ENCODE measurements at places on chromosomes 2 and 18.

DNA sequence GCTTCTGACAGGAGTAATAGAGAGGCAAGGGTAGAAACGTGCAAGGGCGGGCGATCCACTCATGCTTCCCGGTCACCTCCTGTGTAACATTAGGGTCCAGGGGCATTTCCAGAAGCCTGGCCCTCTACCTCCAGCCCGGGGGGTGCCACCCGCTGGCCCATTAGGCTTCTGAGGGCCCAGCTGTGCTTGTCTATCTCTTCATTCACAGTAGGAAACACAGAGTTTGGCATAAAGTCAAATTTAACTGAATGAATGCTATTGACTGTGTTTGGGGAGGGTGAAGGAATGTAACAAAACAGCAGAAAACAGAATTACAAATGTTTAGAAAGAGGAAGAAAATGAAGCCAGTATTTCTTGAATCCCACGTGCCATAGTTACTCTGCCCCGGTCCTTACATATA, 112.4 kb upstream of the SLC66A3 start:
- DNase-seq, result no peak

GRCh38 chr2:5539282-5540165, 152.7 kb upstream of the SOX11 start:
- DNase-seq, result no peak

DNA sequence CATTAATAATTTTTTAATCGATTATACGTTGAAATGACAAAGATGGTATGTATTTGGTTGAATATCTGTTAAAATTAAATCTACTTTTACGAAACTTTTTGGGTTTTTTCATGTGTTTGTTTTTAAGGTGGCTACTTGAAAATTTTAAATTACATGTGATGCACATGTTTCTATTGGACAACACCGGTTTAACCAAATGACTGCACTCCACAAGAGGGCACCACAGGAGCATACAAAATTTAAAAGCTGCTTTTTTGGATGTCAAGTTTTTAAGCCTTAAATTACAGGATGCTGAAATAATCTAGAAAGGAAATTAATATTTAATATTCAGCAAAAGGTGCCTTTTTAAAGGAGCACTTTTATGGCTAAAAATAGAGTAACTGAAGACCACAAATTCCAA, 98.7 kb downstream of the ACVR1 start:
- no peak for DNase-seq

- no peak for DNase-seq
These were observed 309.7 kb downstream of the XIRP2 start for GRCh38 chr2:167198009-167198408.

- DNase-seq, result no peak
These were observed 13.3 kb downstream of the NTSR2 start for GRCh38 chr2:11656671-11657101.

- DNase-seq, result no peak
These were observed 140.5 kb upstream of the GYPC start for GRCh38 chr2:126515471-126515870.

- no peak for DNase-seq
These were observed 139.8 kb downstream of the RPIA start for GRCh38 chr2:88831071-88831791.

GRCh38 chr2:37263839-37264238, 32.4 kb downstream of the NDUFAF7 start:
- no peak for DNase-seq

- DNase-seq, result no peak
These were observed 48.0 kb upstream of the LPIN2 start for GRCh38 chr18:3060667-3061580.

- no peak for DNase-seq
These were observed 121.3 kb downstream of the FMNL2 start for GRCh38 chr2:152456262-152456661.

DNA sequence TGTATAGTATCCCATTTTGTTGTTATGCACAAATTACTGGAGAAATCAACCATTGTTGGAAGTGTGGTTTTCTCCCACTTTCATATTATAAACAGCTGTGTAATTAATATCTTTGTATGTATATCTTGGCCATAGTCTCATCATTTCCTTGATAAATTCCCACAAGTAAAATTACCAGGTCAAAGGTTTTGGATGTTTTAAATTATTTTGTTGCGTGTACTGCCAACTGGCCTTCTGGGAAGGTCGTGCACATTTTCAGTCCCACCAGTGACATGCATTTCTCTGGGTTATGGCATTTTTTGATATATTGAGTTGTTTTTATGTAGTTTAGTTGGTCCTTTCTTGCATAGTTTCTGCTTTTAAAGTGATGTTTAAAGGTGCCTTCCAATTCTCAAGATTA, 41.5 kb downstream of the TSHZ1 start:
- DNase-seq, result no peak

GRCh38 chr2:27313882-27314645, 5.8 kb upstream of the UCN start:
- DNase-seq, result no peak

DNA sequence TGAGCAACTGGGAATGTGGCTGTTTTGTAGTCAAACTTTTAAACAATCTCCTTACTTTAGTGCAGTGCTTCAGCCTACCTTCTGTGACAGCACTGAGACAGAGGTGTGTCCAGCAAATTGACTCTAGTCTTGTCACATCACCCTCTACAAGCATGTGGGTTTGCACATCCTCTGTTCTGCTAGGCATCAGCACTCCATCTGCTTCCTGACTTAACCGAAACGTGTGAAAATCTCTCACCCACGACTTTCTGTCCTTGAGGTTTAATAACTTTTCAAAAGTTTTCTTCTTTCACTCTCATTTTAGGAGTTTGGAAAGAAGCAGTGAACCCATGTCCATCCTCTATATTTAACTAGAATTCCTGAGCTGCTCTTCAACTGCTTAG, 42.6 kb downstream of the TTR start:
- DNase-seq, result no peak

- DNase-seq, result no peak
These were observed 209.4 kb upstream of the CXCR4 start for GRCh38 chr2:136327162-136327852.

DNA sequence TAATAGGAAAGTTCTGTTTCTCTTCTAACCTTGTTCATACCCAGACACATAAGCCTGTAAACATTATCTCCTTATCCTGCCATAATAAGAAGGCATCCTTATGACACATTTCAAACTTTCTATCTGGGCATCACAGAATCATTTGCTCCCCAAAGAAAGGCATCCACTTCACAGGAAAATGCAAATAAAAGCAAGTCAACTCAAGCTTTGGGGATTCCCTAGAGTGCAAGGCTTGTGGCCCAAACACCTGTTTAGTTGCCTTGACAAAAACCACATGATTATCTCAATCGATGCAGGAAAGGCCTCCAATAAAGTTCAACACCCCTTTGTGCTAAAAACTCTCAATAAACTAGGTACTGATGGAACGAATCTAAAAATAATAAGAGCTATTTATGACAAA, 195.7 kb upstream of the GALNT5 start:
- DNase-seq, result no peak

GRCh38 chr18:49563701-49564517, 2.1 kb downstream of the LIPG start:
- no peak for DNase-seq

- peak; percentile 56 for DNase-seq
These were observed 185.7 kb upstream of the ZEB2 start for GRCh38 chr2:144705328-144706245.

DNA sequence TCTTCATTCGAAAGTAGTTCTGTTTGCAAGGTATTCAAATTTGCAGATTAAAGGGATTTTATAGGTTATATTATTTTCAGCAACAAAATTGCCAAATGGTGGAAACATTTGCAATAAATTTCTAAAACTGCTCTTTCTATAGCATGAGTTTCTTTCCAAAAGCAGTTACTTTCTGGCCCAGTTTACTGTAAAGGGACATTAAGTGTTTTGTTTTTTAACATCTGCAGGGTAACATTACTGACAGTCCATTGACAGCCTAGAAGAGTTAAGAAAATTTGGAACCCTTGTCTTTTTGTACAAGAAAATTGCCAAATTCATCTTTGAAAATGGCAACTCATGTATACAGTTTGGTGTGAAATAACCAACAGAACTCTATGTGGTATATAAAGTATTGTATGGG, 375.1 kb downstream of the SETBP1 start:
- DNase-seq, result no peak

DNA sequence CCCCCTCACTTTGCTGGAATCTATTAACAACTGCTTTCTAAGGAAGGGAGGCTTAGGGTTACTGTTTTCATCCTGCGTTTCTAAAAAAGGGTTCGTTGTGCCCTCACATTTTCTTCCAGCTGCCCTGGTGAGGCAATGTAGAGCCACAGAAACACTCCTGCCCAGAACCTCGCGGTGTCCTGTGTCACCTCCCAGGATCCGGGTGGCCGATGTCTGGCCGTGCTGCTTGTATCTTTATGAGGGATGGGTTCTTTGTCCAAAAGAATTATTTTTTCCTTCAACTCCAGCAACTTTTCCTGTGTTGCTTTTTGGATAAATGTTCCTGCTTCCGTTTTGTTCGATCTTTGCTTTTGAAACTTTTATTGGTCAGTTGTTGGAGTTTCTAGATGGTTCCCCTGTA, 291.8 kb upstream of the HS6ST1 start:
- DNase-seq, result no peak

DNA sequence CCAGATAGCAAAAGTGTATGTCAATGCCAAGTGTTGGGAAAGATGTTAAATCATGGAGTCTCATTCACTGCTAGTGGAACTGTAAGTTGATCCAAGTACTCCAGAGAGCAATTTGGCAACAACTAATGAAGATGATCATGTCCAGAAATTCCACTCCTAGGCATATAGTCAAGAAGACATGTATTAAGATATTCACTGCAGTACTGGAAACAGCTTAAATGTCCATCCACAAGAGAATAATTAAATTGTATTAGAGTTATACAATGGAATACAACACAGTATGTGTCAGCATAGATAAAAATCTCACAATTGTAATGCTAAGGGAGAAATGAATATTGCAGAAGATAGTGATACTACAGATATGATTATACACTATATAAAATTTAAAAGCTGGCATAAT, 15.2 kb upstream of the LBH start:
- peak; percentile 62 for DNase-seq

DNA sequence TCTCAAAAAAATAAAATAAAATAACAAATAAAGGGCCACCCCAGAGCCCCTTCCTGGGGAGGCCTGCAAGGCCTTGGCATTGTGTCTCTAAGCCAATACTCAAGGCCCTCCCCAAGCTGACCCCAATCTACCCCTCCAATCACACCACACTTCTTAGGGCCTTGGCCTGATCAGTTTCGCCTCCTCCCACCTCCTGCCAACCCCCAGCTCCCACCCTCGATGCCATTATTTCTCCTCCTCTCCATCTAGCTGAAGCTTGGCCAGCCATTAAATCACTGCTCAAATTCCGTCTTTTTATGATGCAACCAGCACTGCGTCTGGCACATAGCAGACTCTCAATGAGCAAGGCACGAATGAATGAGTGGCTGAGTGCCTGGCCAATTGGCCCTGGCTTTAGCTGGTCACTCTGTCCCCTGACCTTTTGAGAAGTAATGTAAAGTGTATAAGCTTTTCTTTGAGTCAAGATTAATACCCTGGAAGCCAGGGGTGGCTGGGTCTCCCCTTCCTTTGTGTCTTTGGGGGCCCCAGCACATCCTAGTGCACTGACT, 55.9 kb downstream of the SMAD7 start:
- no peak for DNase-seq

GRCh38 chr18:79587779-79588635, 91.6 kb upstream of the CTDP1 start:
- DNase-seq, result no peak

GRCh38 chr2:169693360-169693759, 845 bp downstream of the CFAP210 start:
- no peak for DNase-seq

GRCh38 chr2:42102024-42102590, 54.3 kb downstream of the PKDCC start:
- DNase-seq, result no peak

GRCh38 chr2:240585101-240585500, 1.4 kb upstream of the CAPN10 start:
- DNase-seq, result no peak

DNA sequence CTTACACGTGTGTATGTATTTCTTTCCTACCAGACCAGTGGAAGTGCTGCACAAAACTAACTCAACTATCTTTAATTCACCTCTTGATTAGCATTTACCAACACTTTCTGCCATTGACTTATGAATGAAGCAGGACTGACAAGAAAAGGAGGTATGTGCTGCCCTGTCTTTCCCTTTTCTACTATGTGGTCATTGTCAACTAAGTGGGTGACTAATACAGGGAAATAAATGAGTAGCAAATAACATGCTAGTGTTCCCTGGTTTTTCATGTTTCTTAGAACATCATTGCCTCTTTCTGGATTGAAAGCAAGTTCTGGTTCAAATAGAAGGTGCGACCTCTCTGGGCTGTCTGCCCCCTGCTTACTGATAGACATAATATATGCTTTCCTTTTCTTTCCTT, 58.0 kb downstream of the LINC00305 start:
- DNase-seq, result no peak

DNA sequence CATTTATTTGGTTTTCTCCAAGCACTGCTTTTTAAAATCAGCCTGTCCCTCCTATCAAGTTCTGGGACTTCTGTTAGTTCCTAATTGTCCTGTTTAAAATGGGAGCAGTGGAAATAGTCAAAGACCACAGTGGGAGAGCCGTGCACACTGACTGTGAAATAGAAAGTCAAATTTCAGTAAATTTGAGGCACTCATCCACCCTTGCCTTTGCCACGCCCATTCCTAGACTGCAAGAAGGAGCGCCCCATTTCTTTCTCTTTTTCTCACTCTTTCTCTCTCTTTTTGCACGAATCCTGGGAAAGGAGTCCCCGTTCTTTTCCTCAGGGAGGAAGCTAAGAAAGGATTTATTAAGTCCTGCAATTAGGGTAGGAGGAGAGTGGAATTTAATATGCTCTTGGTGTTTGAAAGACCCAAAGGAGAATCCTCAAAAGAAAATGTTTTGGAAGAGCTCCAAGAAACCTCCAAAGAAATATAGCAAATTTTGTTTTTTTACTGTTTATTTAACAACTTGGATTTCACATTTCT, 7.5 kb downstream of the COL6A3 start:
- DNase-seq, result no peak

- DNase-seq, result no peak
These were observed 138.5 kb upstream of the ITGA4 start for GRCh38 chr2:181318504-181319280.

GRCh38 chr2:128594953-128595677, 276.4 kb upstream of the HS6ST1 start:
- DNase-seq, result no peak

DNA sequence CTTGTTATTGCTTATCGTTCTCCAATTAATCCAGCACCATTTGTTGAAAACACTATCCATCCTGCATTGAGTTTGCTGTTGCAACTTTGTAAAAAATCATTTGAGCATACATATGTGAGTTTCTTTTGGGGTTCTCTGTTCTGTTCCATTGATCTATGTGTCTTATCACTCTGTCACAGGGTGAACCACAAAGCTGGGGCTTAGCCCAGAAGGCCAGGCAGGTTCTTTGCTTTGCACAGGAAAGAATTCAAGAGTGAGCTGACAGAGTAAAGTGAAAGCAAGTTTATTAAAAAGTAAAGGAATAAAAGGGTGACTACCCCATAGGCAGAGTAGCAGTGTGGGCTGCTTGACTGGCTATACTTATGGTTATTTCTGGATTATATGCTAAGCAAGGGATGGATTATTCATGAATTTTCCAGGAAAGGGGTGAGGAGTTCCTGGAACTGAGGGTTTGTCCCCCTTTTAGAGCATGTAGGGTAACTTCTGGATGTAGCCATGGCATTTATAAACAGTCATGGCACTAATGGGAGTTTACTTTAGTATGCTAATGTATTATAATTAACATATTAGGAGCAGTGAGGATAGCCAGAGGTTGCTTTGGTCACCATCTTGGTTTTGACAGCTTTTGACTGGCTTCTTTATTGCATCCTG, 46.8 kb downstream of the RNF138 start:
- no peak for DNase-seq

GRCh38 chr2:122815120-122815519, 1059.7 kb downstream of the TSN start:
- no peak for DNase-seq

GRCh38 chr2:176976736-176977685, 235.6 kb upstream of the HNRNPA3 start:
- DNase-seq, result no peak
